ENCODE measurements at places on chromosomes 1 and 21.

DNA sequence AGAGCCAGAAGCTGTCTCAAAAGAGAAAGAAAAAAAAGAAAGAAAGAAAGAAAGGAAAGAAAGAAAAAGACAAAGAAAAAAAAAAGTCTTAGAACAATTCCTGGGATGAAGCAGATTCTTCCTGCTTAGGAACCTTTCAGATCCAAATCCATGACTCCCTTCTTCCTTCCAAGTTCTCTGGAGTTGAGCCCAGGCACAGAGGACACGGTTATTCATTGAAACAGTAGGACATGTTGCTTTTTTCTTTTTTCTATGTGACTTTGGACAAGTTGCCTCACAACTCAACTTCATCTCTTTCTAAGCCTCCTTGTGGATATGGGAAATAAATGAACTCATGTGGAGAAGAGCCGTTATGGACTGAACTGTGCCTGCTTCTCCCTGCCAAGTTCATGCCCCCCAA, 14.7 kb upstream of the TNFRSF8 start:
- peak; percentile 8 for DNase-seq

DNA sequence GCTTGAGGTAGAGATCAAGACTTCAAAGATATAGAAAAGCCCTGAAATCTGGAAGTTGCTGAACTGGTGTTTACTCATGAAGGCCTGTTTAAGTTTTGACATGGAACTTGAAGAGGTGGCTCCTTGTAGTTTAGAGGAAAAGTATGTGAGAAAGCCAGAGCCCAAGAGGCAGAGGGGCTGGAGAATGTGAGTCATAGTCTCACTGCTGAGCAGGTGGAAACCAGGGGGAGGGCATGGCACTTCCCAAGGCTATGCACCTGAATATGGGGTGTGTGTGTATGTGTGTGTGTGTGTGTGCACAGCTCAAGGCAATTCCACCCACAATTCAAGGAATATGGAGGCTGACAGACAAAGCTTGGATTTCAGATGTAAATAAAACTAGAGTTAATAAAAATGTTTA, 46.8 kb upstream of the C1orf198 start:
- DNase-seq = no peak

DNA sequence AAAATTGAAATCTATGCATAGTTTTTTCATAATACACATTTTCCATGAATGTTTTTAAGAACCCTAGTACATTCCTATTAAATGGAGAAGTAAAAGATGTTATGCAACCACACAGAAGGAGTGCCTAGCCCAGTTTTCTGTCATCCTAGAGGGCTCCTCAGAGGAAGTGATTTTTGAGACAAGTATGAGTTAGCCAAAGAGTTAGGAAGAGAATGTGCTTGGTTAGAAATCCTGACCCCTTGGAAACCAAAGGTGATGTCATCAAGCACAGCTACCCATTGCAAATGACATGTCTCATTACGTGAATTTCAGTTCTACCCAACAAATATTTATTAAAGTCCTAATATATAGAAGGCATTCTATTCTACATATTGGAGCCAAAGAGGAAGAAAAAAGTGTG, 88.9 kb upstream of the TNFSF4 start:
- DNase-seq = no peak

DNA sequence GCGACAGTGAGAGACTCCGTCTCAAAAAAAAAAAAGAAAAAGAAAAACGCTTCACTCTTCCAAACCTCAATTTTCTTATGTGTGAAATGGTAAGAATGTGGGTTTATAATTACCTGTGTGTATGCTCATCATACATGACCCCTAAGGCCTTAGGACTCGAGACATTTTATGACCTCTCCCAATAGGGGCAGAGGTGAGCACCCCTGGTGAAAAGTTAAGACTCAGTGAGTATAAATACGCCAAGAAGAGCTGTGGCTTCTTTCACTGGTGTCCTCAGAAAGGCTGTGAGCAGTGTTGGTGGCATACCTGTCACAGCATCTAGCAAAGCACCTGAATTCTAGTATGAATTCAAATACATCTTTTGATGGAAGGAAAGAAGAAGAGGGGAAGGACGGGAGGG, 7.8 kb upstream of the FCMR start:
- DNase-seq = no peak

GRCh38 chr1:111989531-111990025, at the start of gene KCND3:
Gene KCND3 (minus strand): TSS chr1:111989668.
- DNase-seq = no peak

Measured in substantia nigra (tissue), 51 donors.